GM12865 (cell line): ENCODE measurements at places on chromosomes 1 and 21.

DNA sequence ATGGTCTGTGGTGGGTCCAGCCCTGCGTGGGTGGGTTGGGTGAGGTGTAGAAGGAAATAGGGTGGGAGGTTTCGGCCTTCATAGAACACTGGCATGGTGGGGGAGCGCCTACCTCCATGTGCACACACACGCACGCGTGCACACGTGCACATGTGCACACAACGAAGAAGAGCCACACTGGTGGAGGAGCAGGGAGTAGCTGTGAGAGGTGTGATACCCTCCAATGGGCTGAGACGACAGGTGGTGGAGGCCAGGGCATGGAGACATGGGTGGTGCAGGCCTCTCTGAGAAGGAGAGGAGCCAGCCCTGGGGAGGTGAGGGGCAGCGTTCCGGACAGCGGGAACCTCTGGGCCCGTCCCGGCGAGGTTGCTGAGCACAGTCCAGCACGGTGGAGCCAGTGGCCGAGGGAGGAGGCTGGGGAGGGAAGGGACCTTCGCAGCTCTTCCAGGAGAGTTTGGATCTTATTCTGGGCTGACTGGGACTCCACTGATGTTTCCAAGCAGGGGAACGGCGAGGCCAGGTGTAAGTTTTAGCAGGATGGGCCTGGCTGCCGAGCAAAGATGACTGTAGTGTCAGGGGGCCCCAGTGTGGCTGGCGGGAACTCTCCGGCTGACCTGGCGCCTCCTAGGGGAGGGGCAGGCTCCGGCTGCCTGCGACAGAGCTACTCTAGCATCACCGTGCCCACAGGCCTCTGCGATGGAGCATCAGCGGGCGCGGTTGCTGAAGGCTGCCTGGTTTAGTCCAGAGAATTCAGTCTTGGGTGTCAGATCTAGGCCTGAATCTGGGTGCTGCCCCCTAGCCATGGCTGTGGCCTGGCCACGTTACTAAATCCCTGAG lies 107.2 kb downstream of the ARHGEF10L start:
- no peak for DNase-seq

- peak; percentile 10 for DNase-seq
Measured at GRCh38 chr21:31725202-31725839, 6.6 kb downstream of the SCAF4 start.

DNA sequence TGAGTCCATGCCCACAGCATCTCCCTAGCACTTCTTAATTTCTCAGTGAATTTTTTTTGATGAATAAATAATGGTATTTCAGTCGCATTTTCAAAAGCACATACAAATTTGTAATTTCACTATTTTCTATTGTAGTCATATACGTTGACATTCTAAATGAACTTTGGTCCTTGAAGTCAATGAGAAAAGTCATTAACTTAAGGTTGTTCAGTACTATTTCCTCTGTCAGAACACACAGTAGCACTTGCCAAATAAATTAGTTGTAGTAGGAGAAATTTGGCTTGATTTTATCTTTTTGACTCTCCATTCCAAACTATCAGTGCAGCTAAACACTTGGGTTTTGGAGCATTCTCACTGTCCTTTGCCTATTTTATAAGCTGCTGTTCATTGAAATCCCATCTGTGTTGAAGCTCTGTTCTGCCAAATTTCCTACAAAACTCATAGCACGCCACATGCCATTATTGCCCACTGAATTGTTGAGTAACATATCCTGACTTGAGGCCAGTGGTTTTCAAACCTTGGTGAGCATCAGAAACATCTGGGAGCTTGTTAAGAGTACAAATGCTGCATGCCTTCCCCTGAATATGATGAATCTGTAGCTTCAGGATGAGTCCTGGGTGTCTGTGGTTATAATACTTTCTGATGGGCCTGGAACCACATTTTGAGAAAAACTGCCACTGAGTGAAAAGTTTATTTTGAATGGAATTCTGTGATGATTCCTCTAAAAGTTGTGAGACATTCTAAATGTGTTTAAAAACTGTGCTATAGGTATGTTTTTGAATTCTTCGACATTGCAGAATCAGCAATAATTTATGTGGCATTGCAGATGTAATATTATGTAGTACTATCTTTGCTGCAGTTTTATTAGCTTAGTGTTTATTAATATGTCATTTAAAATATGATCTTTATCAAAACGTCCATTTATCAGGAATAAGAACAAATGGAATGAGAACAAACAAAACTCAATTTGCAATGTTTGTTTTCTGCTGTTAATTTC lies 78.9 kb downstream of the DNM3 start:
- DNase-seq, result no peak

DNA sequence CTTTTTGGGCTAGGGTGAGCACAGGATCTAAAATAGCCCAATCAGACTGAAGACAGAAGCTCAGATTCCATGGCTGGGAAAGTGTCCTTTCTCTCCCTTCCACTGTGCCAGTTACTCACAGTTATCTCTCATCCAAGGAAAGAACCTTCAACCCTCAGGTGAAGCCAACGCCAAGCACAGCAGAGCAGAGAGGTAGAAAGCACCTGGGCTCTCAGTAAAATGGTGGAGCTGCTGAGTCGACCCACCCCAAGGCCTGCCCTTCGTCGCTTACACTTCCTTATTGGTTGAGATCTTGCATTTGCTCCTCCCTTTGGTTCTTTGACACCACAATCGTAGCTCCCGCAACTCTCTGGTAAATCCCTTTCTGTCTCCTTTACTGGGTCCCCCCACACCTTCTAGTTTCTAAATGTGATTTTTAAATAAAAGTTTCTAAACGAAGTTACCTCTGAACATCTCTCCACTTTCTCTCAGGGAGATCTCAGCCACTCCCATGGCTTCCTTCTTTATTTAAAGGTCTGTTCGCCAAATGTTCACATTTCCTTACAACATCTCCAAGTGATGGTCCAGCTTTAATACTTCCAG lies 27.5 kb upstream of the SLC30A1 start:
- peak; percentile 75 for DNase-seq

- DNase-seq, result no peak
Measured at GRCh38 chr1:175211656-175212055, 19.1 kb upstream of the KIAA0040 start.

- DNase-seq, result no peak
Measured at GRCh38 chr1:185314411-185314810, 2.6 kb downstream of the IVNS1ABP start.

DNA sequence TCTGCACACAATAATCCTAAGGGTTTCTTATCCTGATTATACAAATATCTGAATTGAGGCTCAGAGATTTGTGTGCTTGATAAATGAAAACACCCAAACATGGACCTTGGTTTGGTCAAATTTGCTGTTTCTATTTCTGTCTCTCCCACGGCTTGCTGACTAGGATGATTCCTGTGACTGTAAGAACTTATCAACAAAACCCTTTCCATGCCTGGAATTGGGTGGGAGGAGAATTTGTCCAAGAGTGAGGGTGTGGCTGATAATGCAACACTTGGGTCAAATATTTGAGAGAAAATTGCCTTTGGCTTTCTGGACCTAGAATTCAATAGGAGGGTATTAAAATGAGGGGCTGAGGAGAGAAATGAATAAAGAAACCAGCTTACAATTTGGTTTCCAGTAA lies 48.0 kb downstream of the RHBG start:
- DNase-seq, result no peak
